ENCODE measurements at places on chromosomes 6 and 20.

GRCh38 chr6:91142154-91142553 lies 555.3 kb upstream of the MAP3K7 start:
- ATAC-seq = no peak

DNA sequence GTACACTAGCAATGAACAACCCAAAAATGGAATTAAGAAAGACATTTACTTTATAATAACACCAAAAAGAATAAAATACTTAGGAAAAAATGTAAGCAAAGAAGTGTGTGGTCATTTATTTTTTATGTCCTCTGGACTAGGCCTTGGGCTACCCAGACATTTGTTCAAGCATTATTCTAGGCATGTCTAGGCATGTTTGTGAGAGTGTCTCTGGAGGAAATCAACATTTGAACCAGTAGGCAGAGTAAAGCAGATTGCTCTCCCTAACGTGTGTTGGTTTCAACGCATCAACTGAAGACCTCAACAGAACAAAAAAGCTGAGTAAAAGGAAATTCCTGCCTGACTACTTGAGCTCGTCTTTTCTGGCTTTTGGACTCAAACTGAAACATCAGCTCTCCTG lies 84.5 kb downstream of the ANKEF1 start:
- ATAC-seq = no peak

DNA sequence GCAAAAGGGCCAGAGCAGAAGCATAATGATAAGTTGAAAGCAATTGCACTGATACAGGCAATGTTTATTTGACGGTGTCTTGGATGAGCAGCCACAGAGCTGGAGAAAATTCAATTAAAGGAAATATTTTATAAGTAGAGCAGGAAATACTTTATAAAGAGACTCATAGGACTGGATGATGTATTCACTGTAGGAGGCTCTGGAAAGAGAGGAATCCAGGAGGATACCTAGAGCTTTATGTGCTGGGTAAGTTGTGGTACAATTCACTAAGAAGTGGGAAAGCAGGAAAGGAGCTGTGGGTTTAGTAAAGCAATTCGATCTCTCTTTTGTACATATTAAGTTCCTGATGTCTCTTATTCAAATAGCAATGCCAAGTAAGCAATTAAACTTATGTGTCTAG lies 86.3 kb downstream of the C6orf118 start:
- ATAC-seq = no peak

DNA sequence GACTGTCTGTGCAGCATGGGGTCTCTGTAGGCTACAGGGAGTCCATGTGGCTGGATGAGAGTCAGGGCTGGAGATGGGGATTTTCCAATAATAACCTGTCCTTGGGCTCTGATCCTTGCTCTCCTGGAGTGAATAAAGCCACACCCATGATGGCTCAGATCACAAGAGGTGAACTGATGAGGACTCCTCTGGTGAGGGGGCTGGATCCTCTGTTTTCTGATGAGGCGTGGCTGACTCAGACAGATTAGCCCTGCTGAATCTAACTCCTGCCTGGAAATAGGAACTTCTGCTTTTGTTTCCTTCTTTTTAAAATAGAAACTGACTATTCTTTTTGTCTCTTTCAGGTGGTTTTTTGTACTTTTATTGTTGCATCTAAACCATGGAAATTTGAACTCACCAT lies 27.0 kb downstream of the CST9L start:
- no peak for ATAC-seq

DNA sequence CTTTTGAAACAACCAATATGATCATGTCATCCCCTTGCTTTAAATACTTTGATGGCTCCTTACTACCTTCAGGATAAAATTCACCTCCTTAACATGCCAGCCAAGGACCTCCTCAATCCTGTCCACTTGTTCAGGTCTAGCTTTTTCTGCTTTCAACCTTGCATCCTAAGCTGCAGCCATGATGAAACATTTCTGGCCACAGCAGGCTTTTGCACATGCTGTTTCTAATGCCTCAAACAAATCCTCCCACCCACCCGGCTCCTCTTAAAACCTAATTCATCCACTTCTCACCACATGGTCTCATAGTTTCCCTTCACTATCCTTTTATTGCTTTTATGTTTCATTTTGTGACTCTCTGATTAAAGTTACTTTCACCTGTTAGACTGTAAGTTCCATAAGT lies 124.6 kb downstream of the MYB start:
- no peak for ATAC-seq

GRCh38 chr6:45722876-45723275 lies 292.8 kb downstream of the CLIC5 start:
- no peak for ATAC-seq

- ATAC-seq = peak; percentile 92
Observed at GRCh38 chr6:37160922-37161778, 8.8 kb upstream of the PIM1 start.

DNA sequence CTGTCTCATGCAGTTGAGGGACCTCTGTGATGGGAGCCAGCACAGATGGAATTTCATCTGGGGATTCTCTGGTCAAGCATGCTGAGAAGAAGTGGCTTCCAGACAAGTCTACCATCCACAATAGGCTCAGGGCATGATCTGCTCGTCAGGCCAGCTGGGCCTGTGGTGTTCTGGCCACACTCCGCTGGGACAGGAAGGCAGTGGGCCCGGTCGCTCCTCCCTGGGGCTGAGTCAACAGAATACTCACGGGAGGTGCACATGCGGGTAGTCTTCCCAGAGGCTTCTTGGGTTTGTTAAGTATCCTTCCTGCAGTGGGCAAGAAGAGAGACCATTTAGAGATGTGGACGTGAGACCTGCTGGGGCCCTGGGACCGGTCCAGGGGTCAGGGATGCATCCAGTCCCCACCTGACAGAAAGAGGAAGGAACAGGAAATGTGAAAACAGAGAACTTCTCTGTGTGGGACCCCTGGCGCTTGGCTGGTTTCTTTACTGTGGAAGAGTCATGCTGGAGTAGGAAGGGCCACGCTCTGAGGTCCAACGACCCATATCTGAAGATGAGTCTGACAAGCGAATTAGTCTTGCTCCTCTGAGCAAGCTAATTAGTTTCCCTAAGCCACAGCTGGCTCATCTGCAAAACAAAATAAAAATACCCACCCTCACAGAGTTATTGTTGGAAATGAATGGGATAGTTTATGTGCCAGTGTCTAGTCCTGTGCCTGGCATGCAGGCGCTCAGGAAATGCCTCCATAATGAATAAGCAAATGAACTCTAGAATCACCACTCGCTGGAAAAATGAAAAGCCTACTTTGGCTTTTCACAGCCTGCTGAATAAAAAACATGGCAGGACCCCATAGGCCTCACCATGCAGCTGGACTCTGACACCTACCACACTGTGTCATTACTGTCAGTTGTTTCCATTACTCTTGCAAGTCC lies 67.3 kb downstream of the TRAM2 start:
- peak; percentile 27 for ATAC-seq

- ATAC-seq = peak; percentile 89
Observed at GRCh38 chr6:53718597-53719460, 53.3 kb upstream of the KLHL31 start.

GRCh38 chr6:75863001-75863400 lies 114.0 kb downstream of the MYO6 start:
- no peak for ATAC-seq

DNA sequence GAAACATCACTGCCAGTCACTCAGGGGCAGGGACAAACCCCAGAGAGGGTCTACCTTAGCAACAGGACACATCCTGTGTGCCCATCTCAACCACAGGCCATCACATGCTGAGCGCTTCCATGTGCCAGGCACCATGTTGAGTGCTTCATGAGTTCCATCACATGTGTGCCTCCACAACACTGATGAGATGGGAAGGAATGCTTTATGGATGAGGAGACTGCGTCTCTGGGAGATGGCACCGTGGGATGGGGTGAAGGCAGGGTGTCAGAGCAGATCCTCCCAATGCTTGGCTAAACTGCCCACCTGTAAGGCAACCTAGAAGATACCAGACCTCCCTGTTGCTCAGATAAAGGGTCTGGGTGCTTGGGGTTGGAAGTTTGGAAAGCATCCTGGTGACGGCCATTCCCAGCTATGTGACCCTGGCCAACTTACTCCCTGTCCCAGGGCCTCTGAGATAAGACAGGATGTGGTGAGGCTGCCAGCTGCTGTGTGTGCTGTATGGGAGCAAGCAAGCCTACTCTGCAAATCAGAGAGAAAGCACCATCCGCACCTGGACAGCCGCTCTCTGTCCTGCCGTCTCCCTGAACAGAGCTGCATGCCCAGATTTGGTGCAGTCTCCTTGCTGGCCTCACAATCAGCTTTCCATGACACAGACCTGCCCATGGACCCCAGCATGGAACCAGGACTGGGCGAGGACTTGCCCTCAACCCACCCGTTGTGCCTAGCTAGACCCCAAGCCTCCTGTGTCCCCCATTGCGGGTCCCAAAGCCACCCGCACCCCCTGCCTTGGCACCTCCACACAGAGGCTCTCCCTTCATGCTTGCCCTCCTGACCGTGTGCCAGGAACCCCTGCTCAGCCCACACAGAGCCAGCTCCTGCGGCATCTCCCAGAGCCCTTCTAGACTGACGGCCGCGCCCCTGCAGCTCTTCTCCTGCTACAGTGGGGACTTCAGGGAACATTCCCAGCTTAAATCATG lies 143.7 kb downstream of the SYNDIG1 start:
- no peak for ATAC-seq

DNA sequence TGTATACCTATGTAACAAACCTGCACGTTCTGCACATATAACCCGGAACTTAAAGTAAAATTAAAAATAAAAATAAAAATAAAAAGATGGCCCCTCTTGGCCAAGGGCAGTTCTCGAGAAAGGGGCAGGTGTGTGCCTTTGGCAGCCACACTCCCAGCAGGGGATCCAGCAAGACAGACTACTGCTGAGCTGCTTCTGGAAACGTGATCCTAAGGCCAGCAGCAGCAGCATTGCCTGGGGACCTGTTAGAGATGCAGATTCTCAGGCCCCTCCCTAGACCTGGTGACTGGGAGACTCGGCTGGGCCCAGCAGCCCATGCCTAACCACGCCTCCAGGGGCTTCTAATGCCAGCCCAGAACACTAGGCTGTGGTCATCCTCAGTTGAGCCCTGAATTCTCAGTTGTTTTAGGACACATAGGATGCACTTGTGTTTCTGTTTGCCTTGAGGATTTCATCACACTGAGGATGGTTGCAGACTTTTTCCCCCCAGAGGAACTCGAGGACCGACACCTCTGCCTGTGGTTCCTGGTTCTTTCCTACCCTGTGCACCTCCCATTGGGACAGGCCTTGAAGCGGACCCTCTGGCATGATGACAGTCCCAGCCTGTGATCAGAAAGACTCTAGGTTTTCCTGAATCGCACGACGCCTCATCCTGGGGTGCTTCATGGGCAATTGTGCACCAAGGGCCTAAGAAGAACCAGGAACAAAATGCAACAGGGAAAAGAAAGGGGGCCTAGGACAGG lies 105.9 kb downstream of the TOX2 start:
- no peak for ATAC-seq

- ATAC-seq = no peak
Observed at GRCh38 chr6:25423358-25423757, 144.2 kb downstream of the CARMIL1 start.

DNA sequence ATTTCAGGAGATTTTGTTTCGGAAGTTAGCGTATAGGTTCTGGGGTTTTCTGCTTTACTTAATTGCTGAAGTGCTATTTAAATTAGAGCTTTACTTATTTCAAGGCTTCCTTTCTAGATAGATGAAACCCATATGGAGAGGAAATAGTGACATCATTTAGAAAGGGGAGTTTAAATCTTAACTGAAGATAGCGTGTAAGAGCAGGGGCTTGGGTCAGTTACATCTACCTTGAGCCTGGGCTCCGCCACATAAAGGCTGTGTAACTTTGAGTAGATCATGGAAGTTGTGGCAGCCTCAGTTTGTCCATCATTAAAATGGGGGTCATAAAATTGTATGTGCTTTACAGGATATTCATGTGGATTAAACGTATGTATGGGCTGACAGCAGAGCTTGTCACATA lies 4.7 kb downstream of the CDS2 start:
- ATAC-seq = no peak

GRCh38 chr20:64146936-64147477 lies 17.2 kb upstream of the MYT1 start:
- ATAC-seq = no peak

DNA sequence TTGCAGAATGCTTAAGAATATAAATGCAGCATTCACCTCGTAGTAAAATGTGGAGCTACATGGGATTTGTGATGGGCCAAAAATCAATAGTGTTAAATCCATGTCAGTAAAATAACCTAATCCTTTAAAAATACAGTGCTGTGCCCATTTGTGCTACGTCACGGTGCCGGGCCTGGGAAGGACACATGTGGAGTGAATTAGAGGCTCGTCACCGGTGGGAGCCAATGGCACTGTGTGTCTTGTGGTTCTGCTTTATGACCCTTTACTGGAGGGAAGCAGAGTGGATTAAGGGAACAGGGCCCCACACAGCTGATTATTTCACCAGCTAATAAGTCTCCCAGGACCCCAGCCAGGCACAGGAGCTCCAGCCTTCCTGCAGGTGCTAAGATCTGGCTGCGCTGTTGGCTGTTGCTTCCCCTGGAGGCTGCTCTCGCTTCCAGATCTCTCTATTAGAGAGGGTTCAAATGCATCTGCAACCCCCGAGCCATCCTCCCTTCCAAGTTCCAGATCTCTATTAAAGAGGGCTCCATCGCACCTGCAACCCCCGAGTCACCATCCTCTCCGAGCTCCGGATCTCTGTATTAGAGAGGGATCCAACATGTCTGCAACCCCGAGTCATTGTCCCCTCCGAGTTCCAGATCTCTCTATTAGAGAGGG lies 405.8 kb downstream of the CDH4 start:
- no peak for ATAC-seq

GRCh38 chr6:16367571-16367970 lies 129.2 kb downstream of the GMPR start:
- no peak for ATAC-seq

GRCh38 chr6:134678436-134678889 lies 271.4 kb downstream of the ALDH8A1 start:
- no peak for ATAC-seq

GRCh38 chr6:118709859-118710350 lies 58.5 kb upstream of the CEP85L start:
- ATAC-seq = peak; percentile 97

GRCh38 chr6:7922596-7922995 lies 12.0 kb upstream of the TXNDC5 start:
- ATAC-seq = no peak

DNA sequence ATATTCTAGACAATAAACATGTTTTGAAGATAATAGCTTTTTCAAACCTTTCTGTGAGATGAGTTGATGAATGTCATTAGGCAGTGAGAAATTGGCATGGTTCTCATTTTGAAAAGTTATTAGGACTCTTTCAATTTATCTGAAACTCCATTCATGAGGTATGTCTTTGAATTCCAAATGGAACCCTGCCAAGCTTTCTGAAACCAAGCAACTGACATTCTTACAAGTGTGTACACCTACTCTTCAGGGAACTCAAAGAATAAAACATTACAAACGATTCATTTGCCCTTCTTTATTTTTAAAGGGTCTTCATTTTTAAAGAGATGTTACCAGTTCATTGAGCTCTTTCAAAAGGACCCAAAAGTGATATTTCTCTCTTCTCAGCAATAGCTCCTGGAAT lies 2.1 kb upstream of the TRDN start:
- no peak for ATAC-seq

DNA sequence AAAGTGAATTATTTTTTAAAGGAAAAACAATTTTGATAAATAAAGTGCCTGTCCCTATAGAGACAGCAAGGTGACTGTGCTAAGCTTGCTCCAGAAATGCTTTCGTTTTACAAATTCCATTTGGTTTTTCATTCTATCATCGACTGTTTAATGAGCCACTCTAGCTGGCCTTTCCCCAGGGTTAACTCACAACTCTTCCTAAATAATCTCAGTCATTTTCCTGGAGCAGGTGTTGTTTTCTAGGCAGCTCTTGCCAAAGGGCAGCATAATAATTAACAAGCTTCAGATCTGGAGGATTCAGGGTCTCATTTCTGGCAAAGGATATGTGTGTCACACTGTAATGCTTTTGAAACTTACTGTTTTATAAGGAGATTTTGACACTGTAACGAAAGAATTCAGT lies 184.2 kb downstream of the KHDC1L start:
- no peak for ATAC-seq

All from stimulated activated memory B cell treated with anti-CD40 and anti-IgM and Interleukin-4, amounts not matched to agents 10 μg/mL and 1 μg/mL and 100 μg/mL, for 72 hours (primary cell).